ENCODE measurements at places on chromosomes 5 and 9.

- no peak for DNase-seq
Observed at GRCh38 chr9:13479096-13479495, 199.6 kb upstream of the MPDZ start.

DNA sequence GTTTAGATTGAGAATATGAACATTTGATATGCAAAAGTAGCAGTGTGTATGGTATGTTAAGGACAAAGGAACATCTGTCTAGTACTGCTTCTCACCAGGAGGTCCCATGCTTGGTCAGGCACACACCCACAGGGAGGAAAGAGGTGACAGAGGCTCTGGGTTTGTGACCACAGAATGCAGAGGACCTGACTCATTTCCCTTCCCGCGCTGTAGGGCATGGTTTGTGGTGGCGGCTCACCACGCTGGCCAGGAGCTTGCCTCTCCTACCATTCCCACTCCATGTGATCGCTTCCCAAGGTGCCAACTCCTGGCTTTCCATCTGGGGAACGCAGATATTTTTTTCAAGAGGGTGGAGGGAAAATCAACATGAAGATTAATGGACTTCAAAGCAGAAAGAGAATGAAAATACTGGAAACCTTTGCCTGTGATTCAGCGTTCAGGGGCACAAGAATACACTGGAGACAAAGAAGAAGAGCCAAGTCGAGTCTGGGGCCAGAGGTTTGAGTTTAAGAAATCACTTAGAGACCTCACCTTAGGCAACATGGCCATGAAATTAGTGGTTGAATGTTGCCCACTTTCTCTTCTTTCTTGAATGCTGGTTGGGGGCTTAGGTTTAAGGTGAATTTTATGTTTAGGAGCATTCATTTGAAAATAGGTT lies 477.8 kb downstream of the CCDC171 start:
- no peak for DNase-seq

DNA sequence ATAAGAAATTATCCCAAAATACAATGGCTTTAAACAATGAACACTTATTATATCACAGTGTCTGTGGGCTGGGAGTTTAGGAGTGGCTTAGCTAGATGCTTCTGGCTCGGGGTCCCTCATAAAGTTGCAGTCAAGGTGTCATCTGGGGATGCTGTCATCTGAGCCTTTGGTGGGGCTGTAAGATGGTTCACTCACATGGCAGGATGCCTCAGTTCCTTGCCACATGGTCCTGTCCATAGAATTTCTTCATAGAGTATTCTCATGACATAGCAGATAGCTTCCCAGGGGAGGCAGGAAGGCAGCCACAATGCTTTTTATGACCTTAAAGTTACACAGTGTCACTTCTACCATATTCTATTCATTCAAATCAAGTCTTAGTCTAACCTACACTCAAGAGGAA lies 51.2 kb upstream of the HMHB1 start:
- no peak for DNase-seq

DNA sequence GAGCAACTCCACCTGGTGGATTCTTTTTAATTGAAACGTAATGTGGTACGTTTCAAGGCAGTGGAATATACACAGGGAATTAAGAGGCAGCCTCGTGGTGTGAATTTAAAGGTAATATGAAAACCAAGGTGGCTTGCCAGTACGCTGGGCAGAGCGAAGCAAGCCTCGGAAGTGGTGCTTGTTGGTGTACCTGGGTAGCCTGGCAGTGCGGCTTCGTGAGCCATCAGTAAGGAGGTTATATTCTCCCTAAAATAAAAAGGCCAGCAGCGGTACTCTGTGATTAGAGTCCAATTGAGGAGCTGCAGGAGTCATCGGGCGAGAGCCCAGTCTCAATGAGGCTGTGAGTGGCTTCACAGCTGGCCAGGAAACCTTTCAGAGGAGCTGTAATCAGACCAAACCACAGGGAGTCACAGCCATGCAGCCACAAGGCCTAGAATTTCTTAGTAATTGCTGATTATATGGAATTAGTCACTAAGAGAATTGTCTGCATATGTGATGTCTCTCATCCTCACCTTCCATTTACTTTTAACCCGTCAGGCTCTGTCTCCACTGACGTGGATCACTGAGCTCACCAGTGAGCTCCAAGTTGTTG lies 57.7 kb downstream of the DCP2 start:
- no peak for DNase-seq

DNA sequence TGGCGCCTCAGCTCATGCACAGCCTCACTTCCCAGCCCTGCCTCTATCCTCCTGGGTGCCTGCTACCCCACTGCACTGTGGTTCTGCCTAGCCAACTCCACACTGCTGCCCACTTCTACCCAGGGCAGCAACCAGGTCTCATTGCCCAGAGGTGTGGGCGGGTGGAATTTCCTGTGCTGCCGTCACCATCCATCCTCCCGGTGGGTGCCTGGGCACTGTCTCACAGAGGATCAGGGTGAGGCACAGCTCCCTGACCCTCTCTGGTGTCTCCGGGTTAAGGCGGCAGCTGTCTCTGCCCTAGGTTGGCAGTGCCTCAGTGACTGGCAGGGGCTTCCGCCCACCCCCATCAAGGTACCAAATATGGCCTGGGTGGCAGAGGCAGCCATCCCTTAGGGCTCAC lies 4.3 kb upstream of the MTMR12 start:
- no peak for DNase-seq

DNA sequence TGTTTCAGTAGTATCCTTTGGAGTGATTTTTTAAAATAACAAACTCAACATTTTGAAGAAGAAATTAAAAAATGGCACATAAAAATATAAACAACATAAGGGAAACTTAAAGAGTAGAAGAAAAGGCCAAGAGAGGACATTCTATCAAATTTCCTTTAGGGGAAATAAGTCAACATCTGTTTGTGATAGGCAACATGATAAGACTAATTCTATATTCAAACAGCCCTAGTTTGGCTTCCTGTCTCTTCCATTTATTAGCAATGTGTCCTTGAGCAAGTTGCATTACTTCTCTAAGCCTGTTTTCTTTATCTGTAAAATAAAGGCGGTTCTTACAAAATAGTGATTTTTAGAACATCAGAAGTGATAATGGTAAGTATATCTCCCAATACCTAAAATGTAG lies 24.7 kb downstream of the TYRP1 start:
- DNase-seq, result no peak

GRCh38 chr5:200985-201384 lies 9.7 kb downstream of the LRRC14B start:
- no peak for DNase-seq

DNA sequence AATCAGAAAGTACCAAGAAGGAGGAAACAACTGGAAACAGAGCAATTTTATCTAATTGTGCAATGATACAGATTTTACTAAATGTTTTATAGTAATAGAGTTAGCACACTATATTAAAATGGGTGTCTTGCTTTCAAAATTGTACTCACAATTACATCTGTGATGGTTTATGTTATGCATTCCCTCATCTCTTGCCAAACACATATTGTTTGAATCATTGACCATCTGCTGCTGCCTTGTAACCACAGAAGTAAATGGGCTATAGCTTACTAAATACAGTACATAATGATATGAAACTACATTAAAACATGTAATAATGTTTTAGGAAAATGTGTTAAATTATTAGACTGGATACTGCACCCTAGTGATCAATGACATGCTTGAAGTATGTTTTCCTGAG lies 158.1 kb downstream of the SLC25A46 start:
- DNase-seq, result no peak

DNA sequence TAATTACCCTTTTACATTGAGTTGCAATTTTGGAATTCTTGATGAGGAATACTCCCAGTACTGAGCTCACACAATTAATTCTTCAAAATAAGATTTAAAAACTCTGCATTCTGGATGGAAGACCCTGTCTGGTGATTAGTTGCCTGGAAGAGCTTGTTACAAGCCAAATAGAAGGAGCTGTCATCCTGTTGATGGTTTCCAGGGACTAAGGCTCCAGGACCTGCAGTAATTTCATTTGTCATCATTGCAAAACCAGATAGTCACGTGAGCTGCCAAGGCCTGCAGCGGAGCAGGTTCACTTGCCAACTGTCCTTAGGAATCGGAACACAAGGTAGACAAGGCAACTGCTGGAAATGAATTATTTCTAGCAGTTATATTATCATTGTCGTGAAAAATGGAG lies 597.7 kb downstream of the CCDC171 start:
- no peak for DNase-seq

DNA sequence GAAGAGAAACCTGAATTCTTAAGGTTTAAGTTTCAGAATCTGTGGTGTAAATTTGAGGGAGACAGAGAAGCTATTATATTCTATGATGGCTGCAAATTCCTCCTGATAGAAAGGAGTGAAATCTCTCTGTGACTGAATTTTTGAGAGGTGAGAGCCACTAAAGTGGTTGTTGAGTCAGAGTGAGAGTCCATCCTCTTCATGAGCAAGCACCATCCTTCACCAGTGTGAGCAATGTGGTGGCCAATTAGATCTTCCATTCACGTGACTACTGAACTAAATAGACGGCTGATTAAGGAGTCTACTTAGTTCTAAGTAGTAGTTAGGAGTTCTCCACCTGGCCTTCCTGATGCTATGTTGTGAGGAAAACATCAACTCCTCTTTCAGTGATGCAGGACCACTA lies 147.8 kb upstream of the CCNH start:
- DNase-seq, result no peak

DNA sequence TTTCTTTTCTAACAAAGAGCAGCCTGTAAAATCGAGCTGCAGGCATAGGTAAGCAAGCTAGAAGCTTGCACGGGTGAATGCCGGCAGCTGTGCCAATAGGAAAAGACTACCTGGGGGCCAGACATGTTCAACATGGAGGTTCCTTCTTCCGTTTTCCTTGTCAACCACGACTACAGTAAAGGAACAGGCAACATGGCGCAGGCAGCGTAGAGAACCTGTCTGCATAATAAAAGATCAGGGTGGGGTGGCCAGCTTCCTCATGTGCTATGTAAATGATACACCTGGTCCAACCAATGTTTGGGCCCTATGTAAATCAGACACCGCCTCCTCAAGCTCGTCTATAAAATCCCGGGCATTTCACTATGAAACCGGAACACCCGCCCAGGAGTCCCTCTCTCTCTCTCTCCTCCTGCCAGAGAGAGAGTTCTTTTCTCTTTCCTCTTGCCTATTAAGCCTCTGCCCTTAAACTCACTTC lies 103.8 kb upstream of the LIFR start:
- DNase-seq, result no peak

DNA sequence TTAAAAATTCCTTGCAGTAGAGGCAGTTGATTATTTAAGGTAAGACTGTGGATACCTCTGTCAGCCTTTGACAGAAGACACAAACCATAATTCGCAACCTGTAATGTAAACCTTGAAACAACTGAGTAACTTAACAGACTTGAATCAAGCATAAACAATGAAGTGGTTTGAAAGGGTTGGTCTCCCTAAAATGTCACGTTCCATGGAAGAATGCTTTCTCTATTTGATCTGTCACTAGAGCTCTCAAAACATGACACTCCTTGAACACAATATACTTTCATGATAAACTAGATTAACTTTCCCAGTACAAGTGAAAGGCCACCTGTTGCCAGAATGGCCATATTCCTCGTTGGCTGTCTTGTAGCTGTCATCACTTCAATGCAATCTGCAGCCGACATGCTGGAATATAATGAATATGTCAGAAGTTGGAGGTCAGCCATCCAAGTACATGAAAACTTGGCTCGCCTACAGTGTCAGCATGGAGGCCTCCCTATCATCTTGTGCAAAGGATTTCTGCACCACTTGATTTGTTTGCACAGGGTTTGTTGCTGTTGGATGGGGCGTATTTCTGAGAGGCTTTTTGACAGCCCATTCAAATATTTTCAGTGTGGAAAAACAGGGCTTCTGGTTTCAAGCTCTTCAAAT lies 228.0 kb downstream of the TLE4 start:
- DNase-seq, result peak; percentile 76

GRCh38 chr9:129023908-129024233 lies 4.3 kb downstream of the SH3GLB2 start:
- no peak for DNase-seq

DNA sequence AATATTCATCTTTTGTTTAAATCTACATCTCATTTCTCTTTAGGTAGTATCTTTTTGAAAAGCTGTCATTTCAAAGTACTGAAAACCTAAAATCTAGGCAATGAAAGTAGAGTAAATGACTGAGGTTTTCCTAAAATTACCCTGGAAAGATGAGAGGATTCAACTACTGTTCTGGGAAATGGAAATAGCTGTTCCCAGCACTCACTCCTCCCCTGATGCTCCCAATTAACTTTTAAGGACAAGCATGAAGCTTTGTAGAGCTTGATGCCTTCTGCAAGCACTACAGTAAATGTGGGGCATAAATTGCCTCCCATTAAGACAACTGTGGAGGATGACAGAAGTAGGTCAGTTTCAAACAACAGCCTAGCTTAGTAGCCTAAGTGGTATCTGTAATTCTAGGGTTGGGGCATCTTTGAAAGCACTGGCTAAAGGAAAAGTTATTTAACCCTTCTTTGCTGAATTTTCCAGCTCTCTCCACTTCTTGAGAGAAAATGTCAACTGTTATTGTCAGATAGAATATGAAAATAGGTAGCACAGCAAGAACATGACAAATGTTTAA lies 100.2 kb upstream of the GNA14 start:
- no peak for DNase-seq

GRCh38 chr9:96117398-96118080 lies 184.4 kb downstream of the HSD17B3 start:
- no peak for DNase-seq

- DNase-seq, result no peak
Observed at GRCh38 chr5:132254321-132254977, 3.0 kb upstream of the PDLIM4 start.

DNA sequence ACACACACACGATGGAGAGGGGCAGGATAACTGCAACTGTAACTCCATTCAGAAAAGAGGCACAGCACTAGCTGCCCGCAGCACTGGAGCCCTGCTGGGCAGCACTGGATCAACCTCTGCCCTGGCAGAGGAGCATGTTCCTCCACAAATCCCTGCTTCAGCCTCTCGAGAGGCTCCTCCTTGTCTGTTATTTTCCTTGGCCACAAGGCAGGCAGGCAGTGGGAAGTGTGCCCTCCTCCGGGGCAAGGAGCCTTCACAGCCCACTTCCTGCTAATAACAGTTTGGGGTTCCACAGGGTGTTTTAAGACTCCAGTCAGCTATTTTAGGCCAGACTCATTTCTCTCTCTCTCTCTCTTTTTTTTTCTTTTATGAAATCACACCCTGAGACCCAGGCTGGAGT lies 11.8 kb downstream of the FXN start:
- no peak for DNase-seq

DNA sequence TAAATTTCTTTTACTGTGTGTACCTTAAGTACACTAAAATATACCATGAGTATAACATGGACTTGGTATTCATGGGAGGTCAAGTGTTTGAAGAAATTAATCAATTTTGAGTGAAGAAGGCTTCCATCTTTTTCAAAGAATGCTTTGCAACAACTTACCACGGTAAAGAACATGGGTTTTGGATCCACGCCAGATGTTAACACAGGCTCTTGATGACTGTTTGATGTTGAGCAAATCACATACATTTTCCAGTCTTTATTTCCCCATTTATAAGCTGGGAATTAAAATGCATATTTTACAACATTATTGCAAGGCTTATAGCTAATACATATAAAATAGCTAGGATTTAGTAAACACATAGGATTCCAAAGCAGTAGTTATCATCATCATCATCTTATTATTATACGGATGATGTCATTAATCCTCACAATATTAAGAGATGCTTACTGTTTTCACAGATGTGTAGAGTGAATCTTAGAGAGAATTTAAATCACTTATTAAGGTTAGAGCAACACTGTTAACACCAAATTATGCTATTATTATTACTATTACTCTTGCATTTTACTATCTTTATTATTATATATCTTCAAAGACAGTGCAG lies 362.0 kb downstream of the PRELID2 start:
- no peak for DNase-seq

All from DMS79 treated with DMSO at 0.1 percent for 48 hours (cell line).